ENCODE measurements at places on chromosomes 7 and 10.

- no peak for DNase-seq
Observed at GRCh38 chr7:144786522-144786921, 49.3 kb downstream of the TPK1 start.

- no peak for DNase-seq
Observed at GRCh38 chr7:42479452-42479815, 242.4 kb upstream of the GLI3 start.

GRCh38 chr7:43018446-43018845 is 86.3 kb downstream of the MRPL32 start:
- DNase-seq: no peak

GRCh38 chr10:87960230-87960629 is 96.8 kb downstream of the PTEN start:
- no peak for DNase-seq

DNA sequence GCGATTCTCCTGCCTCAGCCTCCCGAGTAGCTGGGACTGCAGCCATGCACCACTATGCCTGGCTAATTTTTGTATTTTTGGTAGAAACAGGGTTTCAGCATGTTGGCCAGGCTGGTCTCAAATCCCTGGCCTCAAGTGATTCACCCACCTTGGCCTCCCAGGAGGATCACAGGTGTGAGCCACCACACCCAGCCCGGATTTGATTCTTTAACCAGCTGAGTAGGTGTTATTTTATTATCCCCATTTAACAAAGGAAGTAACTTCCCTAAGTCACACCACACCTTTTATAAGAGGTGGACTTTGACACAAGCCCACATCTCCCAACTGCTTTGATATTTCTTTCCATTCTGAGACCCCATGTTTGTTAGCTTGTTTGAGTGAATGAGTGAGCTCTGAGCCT is 25.0 kb downstream of the SLC25A28 start:
- no peak for DNase-seq

GRCh38 chr7:141433698-141434097 is 117.5 kb upstream of the AGK start:
- DNase-seq: no peak

GRCh38 chr10:112658900-112659638 is 212.1 kb downstream of the VTI1A start:
- no peak for DNase-seq

GRCh38 chr10:11877591-11877905 is 54.4 kb downstream of the PROSER2 start:
- no peak for DNase-seq

DNA sequence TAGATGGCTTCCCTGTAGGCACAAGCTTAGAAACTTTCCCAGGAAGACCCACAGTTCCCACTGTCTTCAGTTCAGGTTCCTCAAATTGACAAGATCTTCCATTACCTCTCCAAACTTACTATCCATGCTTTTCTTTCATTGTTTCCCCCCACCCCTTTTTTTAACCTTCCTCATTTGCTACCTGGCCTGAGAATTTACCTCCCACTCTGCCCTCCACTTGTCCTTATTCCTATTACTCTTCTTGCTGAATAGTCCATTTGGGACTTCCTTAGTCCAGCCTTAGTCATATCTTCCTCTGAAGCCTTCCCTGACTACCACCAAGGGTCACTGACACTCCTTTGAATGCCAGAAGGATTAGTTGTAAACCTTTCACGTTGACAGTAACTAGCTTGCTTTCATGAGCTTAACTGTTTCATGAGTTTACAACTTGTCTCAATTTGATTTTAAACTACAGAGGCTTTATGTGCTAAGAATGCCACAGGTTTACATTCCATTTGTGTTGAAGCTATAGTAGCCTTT is 1.2 kb upstream of the CALU start:
- DNase-seq: no peak

DNA sequence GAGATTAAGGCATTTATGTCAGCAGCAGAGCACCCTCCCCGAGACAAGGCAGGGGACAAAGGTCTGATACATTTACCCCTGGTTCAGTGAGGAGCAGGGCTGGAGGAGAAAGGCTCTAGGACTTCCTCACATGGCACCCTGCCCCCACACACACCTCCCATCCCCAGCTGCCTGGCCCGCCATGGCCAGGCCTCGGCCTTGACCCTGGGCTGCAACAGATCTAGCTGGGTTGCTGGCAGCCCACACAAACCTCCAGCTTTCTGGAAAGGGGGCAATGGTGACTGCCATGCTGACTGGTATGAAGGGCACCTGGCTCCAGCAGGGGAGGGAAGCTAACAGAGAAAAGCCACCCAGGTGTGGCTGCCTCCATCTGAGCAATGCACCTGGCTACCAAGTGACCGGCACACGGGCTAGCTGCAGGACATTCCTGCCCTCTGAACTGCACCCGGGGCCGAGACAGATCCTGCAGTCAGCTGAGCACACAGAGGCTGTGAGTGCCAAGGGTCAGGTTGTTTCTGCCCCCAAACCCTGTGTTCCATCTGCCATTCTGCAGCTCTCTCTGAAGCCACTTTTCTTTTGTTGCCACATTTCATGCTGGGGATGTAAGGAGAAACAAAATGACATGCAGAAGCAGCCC is 85.8 kb upstream of the LRRC18 start:
- no peak for DNase-seq

DNA sequence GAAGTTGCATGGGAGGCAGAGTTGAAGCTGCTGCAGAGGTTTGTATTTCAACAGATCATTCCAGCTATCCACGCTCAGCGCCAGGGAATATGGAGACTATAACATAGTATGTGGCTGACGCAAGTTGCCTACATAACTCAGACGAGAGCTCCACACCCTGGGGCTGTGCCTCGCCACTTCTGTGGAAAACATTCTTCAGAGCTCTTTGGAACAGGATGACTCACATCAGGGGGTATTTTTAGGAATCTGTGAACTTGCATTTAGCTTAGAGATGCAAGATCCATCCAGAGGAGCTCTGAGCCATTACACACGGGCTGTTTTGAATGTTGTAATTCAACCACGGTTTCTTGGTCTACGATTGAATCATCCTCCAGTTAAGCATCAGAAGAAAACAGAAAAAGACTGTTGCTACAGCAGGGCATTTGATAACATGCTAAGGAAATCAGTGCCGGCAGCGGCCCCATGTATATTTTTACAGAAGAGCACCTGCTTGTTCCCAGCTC is 481.5 kb upstream of the AKR1E2 start:
- DNase-seq: no peak

DNA sequence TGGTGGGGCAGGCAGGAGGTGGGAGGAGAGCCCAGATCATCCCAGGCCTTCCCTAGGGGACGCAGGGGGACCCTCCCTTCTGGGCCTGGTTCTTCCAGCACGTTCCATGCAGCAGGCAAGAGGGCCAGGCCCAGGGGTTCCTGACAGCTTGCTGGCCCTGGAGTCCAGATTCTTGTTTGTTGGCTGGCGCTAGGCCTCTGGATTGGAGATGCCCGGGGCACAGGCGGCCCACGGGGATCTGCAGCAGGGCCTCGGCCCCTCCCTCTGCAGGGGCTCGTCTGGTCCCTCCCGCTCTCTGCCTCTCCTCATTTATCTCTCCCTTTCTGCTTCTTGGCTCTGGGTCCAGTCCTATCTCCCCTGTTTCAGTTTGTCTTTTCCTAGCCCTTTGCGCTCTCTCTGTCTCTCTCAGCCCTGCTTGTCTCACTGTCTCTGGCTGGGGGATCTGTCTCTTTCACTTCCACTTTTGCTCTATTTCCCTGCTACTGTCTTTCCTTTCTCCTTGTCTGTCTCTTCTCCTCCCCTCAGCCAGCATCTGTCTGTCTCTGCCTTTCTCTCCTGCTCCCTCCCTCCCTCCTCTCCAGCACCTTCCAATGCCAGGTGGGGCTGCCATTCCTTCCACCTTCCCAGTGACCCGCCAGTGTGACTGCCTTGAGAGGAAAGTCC is 1.1 kb upstream of the AQP1 start:
- DNase-seq: no peak

DNA sequence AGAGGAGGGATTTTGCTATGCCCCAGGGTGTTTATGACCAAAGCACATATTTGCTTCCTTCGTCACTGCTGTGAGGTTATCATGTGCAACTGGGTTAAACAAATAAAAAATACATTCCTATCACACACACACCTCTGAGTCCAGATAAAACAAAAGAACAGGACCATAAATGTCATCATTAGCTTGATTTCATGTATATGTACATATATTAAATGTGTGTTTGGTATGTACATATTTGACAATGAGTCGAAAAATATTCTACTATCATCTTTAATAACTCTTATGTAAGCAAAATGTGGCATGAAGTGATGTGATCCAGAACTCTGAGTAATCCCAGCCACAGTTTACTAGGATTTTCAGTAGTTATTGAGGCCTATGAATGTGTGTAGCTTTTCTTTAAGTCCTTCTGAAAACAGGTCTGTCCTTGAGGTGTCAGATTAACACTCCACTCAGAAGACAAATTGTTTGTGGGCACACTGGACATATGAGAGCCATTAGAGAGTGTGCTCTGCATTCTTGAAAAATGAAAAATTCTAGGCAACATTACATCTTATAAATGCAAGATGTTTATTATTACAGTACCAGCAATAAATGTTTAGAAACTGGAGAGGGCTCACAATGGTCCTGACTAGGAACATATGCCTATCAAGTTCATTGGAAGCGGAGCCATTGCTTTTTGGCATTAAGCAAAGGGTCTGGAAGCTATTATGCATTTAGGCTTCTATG is 335.1 kb upstream of the SEMA3A start:
- DNase-seq: no peak

DNA sequence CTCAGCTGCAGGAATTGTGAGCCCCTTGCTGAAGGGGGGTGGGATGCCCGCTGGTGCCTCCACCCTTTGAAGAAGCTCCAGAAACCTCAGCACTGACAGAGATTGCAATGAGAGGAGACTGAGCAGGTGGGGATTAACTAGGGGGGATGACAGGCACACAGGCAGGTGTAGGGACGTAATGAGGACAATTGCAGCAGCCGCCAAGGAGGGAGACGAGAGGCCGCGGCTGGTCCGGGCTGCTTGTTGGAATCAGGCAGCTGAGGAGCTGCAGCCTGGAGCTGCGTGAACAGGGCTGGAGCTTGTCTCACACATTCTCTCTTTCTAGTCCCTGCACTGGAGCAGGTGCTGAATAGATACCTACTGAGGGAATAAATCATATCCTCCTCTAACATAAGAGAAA is 122.0 kb upstream of the TCERG1L start:
- no peak for DNase-seq

GRCh38 chr7:155724327-155725005 is 80.0 kb downstream of the RBM33 start:
- no peak for DNase-seq

DNA sequence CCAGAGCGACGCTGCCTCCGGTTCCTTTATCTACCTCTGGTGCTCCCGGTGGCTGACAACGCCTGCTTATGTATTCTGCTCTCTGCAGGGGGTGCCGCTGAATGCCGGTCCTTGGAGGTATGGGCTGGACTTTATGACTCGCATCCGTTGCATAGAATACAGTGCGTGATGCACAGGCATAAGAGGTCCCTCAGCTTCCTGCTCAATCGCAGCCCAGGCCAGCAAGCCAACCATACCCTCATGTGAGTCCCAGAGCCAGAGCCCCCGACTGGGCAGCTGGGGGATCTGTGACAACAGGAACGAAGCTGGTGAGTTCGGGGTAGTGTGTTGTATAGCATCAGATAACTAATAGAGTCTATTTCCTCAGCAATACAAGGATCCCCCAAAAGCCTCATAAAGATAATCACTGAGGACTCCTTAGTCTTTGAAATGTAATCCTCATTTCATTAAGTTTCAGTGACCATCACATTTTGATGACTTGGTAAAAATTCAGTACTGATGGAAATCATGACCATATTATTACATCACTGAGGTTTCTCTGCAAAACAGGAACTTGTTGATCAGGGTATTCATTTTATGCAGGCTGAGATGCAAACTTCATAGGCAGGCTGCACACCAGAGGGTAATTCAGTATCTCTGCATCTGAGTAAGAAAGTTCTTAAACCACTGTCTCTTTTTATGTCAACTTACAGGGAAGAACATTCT is 607.8 kb downstream of the PTPRN2 start:
- no peak for DNase-seq

DNA sequence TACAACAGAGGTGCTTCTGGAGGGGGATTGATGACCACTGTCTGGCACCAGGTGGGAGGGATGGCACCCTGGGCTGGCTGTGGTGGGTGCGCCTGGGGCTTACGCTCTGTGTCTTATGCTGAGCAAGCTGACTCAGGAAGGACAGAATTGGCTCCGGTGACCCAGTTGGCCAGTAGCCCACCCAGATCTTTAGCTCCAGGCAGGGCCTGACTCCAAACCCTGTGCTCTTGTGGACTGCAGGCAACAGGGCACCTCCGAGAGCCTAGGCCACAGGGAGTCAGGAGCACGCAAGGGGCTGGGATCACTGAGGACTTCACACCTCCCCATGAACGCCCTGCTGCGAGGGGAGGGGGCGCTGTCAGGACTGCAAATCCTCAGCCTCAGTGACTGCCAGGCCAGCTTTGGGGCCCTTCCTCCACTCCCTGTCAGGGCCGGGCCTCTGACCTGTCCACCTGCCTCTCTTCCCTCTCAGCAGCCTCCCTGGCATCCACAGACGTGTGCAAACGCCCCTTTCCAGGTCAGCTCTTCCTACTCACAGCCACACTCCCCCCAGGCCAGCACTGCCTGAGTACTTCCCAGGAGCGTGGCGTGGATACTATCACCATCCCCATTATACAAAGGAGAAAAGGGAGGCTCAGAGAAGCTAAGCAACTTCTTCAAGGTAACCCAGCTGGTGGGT is 118.7 kb downstream of the SLIT1 start:
- no peak for DNase-seq

DNA sequence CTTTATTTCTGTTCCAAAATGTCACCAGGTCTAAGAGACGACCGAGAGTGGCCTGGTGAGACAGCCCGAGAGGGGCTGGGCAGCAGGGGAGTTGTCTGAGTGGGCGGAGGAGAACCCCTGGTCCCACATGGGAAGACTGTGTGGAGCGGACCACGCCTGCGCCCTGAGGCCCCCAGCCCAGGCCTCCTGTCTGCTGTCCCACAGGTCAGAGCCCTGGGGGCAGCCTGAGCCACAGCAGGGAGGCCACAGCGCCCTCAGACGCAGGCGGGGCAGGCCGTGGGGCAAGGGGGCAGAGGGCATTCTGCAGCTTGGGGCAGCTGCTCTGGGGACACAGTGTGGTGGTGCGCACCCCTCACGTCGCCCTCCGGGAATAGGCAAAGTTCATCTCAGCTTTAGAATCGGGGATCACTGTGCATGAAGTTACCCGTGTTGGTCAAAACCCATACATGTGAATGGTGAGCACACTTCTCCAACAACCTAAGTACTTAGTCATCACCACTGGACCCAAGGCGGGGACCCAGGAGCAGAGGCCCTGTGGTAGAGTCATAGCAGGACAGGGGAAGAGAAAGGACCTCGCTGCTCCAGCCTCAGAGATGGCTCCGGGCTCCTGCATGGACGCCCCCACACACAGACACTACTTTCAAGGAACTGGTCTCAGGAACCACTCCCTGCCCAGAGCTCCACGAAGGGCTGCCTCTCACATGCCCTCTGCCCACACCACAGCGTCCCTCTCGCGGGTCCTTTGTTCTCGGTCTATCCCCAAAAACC is 214.7 kb downstream of the ELFN1 start:
- no peak for DNase-seq

Data from GM19239 (cell line).